ENCODE measurements at places on chromosomes 3 and 15.

DNA sequence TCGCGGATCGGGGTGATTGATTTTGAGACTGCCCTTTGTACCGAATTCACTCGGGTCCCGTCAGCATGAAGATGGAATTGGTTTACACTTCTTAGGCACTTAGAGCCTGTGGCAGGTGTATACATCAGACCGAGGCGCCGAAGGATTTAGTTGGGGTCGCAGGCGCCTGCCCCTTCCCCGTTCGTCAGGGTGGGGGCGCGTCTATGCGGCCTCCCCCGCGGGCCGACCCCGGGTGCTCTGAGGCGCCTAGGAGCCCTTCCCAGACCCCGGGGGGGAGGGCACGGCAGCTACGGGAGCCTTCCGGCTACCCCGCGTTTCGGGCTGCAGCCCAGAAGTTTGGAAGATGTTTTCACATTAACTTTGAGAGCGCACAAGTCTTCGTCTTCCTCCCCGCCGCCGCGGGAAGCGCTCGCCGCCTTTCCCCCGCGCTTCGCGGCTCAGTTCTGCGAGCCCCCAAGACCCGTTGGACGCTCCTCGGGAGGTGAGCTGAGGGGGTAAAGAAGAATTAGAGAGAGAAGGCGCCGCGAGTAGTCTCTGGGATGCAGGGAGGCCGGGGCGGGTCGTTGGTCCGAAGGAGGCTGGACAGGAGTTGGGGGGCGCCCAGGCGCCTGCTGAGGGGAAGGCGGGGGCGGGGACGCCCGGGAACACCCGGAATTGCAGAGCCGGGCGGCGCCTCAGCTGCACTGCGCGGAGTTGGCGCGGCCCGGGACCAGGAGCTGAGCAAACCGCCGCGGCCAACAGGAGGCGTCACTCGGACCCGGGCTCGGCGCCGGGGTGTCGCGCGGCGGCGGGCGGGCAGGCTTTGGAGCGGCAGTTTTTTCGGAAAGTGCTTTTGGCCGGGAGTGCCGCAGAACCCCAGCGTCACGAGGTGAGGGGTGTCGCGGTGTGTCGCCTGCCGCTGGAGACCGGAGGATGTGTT lies 780 bp downstream of the TIPARP start:
- no peak for DNase-seq

- no peak for DNase-seq
Observed at GRCh38 chr3:42655980-42656679, 2.6 kb downstream of the ZBTB47 start.

- no peak for DNase-seq
Observed at GRCh38 chr3:123352134-123352554, 96.7 kb downstream of the ADCY5 start.

- DNase-seq: no peak
Observed at GRCh38 chr3:60126511-60127304, 1076.9 kb upstream of the CFAP20DC start.

DNA sequence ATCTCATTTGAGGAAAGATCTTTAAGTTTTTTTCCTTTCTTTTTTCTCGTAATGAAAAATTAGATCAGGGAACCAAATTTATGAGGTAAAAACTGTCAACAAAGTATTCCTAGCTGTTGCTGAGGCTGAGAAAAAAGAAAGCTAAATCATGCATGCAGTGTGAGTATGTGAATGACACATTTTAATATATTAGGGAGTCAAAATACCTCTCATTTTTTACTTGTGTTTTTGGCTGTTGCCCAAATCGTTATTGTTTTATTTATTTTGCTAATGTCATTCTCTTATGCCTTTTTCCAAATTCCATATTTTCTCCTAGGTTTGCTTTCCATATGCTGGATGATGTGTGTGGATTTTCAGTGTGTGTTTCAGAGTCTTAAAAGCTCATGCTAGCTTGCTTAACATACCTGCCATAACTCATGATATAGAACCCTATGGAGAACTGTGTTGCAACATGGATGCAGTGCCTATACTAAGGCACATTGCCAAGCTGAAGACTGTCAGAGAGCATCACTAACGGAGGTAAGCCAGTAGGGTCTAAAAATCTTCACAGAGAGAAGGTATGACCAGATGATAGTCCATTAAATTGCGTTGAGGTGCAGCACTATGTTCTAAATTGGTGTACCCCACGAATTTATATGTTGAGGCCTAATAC lies 629.5 kb upstream of the KCNMB2 start:
- no peak for DNase-seq

- no peak for DNase-seq
Observed at GRCh38 chr15:34064438-34064837, 25.4 kb upstream of the AVEN start.

GRCh38 chr3:60000311-60001105 lies 950.7 kb upstream of the CFAP20DC start:
- DNase-seq: no peak

- no peak for DNase-seq
Observed at GRCh38 chr3:48400824-48401433, 28.9 kb downstream of the FBXW12 start.

- no peak for DNase-seq
Observed at GRCh38 chr3:103992469-103992868, 1374.2 kb upstream of the ALCAM start.

GRCh38 chr3:43194490-43195114 lies 88.7 kb upstream of the POMGNT2 start:
- DNase-seq: no peak

- no peak for DNase-seq
Observed at GRCh38 chr15:101124731-101125451, 127.0 kb downstream of the CHSY1 start.

DNA sequence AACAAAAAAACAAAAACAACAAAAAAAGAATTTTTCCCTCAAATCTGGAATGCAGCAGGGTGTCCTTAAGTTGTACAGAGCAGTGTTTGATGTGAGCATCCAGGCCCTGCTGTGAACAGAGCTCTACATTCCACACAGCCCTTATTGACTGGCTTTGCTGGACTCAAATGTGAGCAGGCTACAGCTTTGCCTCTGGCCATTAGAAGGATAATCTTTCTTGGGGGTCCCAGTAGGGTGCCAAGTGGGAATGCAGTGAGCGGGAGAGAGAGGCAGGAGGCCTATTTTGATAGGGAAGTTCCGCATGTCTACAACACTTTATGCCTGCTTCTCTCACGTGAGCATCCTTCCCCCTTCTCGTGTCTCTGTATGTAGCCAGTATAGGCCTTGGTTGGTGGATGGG lies 34.4 kb upstream of the TPRG1 start:
- DNase-seq: no peak

DNA sequence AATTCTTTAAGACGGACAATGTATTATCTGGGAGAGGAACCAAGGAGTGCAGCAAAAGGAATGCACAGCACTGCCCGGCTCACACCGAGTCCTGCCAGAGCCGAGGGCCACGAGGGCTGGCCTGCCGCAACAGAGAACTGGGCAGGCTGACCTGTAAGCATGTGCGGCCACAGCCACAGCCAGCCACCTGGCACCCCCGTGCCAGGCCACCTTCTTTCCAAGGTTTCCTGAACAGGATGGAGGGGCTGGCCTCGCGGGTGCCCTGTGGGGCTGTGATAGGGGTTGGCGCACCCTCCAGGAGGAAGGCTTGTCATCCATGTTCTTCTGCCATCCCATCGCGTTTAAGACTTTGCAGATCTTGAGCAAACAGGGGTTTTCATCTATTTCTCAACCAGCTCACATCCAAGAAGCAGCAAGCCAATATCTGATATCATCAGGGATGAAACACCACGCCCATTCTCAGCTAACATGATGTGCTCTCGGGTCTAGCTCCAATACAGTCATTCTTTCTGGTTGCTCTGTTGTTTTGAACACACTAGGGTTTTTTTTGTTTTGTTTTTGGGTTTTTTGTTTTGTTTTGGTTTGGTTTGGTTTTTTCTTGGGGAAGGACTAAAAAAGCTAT lies 10.2 kb downstream of the CA12 start:
- no peak for DNase-seq

DNA sequence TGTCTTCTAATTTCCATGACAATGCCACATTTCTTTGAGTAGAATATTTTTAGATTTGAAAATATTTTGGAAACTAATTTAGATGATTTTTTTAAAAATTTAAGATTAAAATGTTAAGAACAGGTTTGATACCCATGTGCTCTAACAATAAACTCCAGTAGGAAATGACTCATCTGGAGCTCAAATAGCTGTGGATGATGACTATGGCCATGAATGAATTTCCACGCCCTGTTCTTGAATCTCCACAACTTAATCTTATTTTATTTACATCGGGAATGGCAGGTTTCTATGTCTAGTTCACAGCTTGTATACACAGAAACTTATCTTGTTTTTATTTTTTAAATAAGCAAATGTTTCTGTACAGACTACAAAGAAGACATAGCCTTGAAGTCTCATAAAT lies 726.8 kb downstream of the NAALADL2 start:
- DNase-seq: no peak

DNA sequence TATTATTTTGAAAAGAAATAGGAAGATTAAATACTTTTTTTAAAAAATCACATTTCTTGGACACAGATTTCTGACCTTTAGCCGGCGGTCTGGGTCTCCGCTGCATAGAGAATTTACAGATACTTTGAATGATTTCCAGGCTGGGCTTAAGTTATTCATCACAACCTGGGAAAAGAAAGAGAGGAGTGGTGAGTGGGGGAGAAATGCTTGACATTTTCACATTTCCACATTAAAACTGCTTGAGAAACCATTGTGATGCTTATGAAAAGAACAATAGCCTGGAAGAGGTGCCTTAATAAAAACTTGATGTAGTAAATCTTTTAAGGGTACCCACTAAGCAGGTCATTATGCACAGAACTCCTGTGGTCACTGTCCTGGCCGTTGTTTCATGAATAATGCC lies 166.8 kb upstream of the MRPL3 start:
- no peak for DNase-seq

- DNase-seq: no peak
Observed at GRCh38 chr3:15055019-15055557, 10.0 kb downstream of the MRPS25 start.

- no peak for DNase-seq
Observed at GRCh38 chr15:83185561-83185960, 22.1 kb downstream of the HDGFL3 start.

- no peak for DNase-seq
Observed at GRCh38 chr15:61080221-61081026, 148.7 kb downstream of the RORA start.

GRCh38 chr3:183185696-183186095 lies 23.2 kb upstream of the LAMP3 start:
- no peak for DNase-seq

DNA sequence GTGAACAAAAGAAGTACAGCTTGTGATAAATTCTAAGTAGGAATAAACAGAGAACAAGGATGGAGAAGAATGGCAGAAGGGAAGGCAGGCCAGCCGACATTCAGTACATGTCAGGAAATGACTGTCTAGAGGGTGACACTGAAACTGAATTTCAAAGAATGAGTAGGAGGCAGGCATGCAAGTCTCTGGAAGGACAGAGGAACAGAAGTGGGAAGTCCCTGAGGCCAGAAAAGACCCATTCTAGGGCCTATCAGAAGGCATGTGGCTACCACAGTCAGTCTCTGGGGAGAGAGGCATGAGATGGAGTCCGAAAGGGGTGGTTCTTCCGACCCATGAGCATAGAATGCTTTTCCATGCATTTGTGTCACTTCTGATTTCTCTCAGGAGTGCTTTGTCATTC lies 243.5 kb upstream of the UBE2E2 start:
- DNase-seq: no peak

GRCh38 chr3:72673011-72673771 lies 175.1 kb downstream of the SHQ1 start:
- DNase-seq: no peak

DNA sequence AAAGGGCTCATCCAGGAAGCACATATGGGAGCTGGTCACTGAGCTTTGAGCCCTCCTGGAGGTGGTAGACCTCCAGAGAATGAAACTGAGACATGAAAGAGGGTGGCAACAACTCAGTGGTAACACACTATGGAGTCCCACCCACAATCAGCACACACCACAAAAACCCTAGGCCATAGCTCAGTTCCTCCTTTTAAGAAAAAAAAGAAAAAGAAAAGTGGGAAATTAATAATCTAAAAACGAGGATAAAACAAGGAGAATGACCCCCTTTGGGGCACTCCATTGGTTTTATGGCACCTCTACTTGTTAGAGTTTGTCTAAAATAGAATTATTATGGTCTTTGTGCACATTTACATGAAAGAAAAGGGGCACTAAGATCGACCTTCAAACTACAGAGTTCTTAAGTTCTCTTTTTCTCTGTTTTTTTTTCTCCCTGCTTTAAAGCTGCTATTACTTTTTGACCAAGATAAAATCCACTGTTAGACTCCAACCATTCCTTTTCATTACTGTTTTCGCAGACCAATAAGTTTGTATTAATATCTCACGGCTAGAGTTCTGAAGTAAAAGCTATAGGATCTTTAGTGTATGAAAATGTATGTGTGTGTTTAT lies 40.2 kb upstream of the ZBTB20 start:
- DNase-seq: no peak

DNA sequence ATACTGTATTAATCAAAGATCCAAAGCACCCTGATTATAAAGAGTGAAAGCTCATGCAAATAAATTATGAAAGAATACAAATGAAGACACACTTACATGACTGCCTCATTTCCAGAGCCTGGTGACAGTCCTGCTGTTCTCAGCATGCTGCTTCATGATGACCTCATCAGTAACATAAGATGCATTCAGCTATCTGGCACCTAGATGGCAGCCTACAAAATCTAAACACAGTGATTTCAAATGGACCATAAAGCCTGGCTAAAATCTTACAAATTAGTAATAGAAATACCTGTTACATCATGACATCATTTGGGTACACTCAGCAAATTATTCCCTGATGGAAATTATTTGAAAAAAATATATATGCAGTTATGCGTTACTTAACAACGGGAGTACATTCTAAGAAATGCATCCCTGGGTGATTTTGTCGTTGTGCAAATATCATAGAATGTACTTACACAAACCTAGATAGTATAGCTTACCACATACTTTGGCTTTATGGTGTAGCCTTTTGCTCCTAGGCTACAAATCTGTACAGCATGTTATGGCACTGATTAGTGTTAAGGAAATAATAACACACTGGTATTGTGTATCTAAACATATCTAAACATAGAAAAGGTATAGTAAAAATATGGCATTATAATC lies 207.2 kb downstream of the EPHA3 start:
- DNase-seq: no peak

DNA sequence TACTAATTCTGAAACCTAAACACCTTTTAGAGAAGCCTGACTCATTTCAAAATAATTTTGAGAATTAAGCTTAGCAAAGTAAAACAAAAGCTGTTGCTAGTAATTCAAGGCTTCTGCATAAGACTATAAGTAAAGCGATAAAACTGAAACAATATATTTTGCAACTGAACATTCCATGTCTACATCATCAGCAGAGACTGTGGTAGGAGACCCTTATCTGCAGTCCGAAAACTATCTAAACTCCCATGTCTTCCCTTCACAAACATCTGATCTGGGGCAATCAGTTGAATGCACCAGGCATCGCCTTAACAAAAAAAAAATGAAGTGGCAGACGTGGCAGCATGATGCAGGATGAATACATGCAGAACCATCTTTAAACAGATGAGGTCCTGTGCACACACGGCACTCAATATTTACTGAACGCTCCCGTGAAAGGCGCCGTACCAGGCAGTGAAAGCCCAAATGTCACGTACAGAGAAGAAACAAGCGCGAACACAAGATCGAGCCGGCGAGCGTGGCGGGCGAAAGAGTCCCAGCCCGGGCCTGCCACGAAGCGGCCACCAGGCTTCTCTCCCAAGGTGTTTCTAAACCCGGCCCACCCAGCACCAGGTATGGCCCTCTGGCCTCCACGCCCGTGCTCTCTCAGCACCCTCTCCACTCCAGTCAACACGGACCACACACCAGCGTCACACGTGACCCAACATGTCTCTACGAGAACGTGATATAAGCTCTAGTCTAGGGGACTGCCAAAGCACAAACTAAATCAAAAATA lies 63.0 kb downstream of the CHSY1 start:
- no peak for DNase-seq

GRCh38 chr3:152183473-152183872 lies 85.3 kb upstream of the MBNL1 start:
- DNase-seq: no peak
